ENCODE measurements at places on chromosomes 4 and X. TPM values are rescaled to one million over a fixed set of nuclear protein-coding genes. Genes with fewer than 3 reads are reported as not detected.

PJA1 gene
- 90.8 TPM for polyA plus RNA-seq

FRG2 gene
- not detected for polyA plus RNA-seq

CLDN2 gene
- polyA plus RNA-seq = 0.15 TPM

GYPB gene
- polyA plus RNA-seq = 5.3 TPM

XG gene
- 1.0 TPM for polyA plus RNA-seq

LEF1 gene
- polyA plus RNA-seq = 4.7 TPM

ADAD1 gene
- polyA plus RNA-seq = not detected

POF1B gene
- polyA plus RNA-seq = 1.9 TPM

- no peaks in the 10 kb centered on the region for H3K36me3 ChIP-seq
- H3K27me3 ChIP-seq = peaks cover 13% of the 10 kb centered on the region
- DNase-seq = no peak
Measured at GRCh38 chrX:36983831-36984230, 24.3 kb upstream of the FAM47C start.

- H3K27me3 ChIP-seq = no peaks in the 10 kb centered on the region
- no peak overlapping the region for H3K27ac ChIP-seq
- no peaks in the 10 kb centered on the region for H3K4me1 ChIP-seq
Measured at GRCh38 chrX:1165535-1166196, 46.8 kb downstream of the CRLF2 start.

- DNase-seq = no peak
- H3K27me3 ChIP-seq = no peaks in the 10 kb centered on the region
- no peaks in the 10 kb centered on the region for H3K36me3 ChIP-seq
- H3K4me1 ChIP-seq = peaks cover 40% of the 10 kb centered on the region
- H3K4me3 ChIP-seq = no peak overlapping the region
- no peak overlapping the region for H3K27ac ChIP-seq
Measured at GRCh38 chr4:184817494-184818215, 8.1 kb downstream of the ACSL1 start.

DNA sequence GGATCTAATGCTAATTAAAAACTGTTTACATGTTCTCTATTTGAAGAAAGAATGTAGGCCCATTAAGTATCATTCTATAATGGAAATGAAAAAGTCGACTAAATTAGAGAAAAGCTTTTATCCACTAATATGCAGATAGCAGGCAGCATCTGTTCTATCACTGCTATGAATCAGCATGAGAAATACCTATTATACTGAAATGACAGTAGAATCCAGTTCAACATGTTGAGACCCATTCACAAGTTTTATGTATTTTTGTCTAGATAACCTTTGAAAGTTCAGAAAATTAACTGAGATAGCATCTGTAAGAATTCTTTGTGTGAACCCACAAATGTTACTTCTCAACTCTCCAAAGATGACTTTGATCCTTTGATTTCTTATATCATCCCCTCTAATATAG is 1254.4 kb upstream of the ADGRL3 start:
- H3K4me1 ChIP-seq = no peaks in the 10 kb centered on the region
- no peaks in the 10 kb centered on the region for H3K36me3 ChIP-seq
- no peak overlapping the region for H3K4me3 ChIP-seq
- no peak overlapping the region for H3K27ac ChIP-seq

DNA sequence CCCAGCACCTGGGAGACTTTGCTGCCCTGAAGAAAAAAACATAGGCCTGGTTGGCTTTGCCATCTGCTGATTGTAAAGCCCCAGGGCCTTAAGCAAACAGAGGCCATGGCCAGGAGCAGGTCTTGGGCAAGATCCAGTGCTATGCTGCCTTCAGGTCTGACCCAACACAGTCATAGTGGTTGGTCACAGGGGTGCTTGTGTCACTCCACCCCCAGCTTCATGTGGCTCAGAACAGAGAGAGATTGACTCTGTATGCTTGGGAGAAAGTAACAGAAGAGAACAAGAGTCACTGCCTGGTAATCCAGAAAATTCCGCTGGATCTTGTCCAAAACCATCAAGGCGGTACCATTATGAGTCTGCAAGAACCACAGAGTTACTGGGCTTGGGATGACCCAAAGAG is 24.4 kb upstream of the SMARCA5 start:
- no peaks in the 10 kb centered on the region for H3K27me3 ChIP-seq
- no peak overlapping the region for H3K27ac ChIP-seq
- no peak for DNase-seq
- no peaks in the 10 kb centered on the region for H3K36me3 ChIP-seq
- H3K4me3 ChIP-seq = no peak overlapping the region

- H3K36me3 ChIP-seq = no peaks in the 10 kb centered on the region
- no peak overlapping the region for H3K4me3 ChIP-seq
- DNase-seq = no peak
- H3K4me1 ChIP-seq = no peaks in the 10 kb centered on the region
- H3K27me3 ChIP-seq = no peaks in the 10 kb centered on the region
Measured at GRCh38 chr4:138310991-138311390, 68.8 kb upstream of the SLC7A11 start.

DNA sequence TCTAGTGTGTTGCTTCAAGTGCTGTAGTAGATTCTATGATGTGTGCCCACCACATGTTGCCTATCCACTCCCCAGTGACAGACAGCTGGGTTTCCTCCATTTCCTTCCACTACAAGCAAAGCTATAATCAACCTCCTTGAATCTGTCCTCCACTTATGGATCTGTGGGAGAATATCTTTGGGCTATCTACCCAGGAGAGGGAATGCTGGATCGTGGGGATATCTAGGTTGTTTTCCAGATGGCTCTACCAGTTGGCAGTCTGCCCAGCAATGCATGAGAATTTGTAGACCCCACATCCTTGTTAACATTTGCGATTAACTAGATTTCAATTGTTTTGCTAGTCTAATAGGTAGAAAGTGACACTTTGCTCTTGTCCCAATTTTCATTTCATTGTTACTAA is 10.3 kb downstream of the NMU start:
- no peaks in the 10 kb centered on the region for H3K4me1 ChIP-seq
- H3K36me3 ChIP-seq = no peaks in the 10 kb centered on the region
- no peaks in the 10 kb centered on the region for H3K27me3 ChIP-seq
- DNase-seq = no peak
- H3K27ac ChIP-seq = no peak overlapping the region

GRCh38 chr4:163251204-163251603 is 81.2 kb downstream of the NPY1R start:
- H3K27me3 ChIP-seq = no peaks in the 10 kb centered on the region
- DNase-seq = no peak
- no peaks in the 10 kb centered on the region for H3K36me3 ChIP-seq
- H3K4me1 ChIP-seq = no peaks in the 10 kb centered on the region
- H3K4me3 ChIP-seq = no peak overlapping the region

DNA sequence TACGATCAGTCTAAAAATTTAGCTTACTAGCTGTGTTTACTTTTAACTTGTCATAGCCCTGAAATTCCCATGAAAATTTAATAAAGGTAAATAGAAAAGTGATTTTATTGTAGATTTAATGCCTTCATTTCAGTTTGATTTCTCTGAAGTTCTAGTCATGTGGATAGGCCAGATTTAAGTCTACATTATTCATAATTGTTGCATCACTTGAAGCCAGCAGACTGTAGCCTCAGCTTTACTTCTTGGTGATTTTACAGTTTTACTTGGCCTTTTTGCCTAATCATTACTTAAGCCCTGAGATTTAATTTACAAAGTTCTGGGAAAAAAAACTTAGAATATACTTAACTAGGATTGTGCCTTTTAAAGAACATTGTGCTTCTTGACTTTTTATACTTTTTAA is 73.5 kb upstream of the FHDC1 start:
- H3K27me3 ChIP-seq = no peaks in the 10 kb centered on the region
- DNase-seq = no peak
- no peak overlapping the region for H3K4me3 ChIP-seq
- H3K4me1 ChIP-seq = no peaks in the 10 kb centered on the region
- no peak overlapping the region for H3K27ac ChIP-seq

GRCh38 chr4:176479767-176480166 is 160.0 kb downstream of the SPCS3 start:
- no peak overlapping the region for H3K4me3 ChIP-seq
- no peaks in the 10 kb centered on the region for H3K4me1 ChIP-seq
- no peak overlapping the region for H3K27ac ChIP-seq

- no peak overlapping the region for H3K4me3 ChIP-seq
- no peaks in the 10 kb centered on the region for H3K4me1 ChIP-seq
- no peaks in the 10 kb centered on the region for H3K27me3 ChIP-seq
Measured at GRCh38 chr4:26420913-26421312, 69.4 kb downstream of the CCKAR start.

DNA sequence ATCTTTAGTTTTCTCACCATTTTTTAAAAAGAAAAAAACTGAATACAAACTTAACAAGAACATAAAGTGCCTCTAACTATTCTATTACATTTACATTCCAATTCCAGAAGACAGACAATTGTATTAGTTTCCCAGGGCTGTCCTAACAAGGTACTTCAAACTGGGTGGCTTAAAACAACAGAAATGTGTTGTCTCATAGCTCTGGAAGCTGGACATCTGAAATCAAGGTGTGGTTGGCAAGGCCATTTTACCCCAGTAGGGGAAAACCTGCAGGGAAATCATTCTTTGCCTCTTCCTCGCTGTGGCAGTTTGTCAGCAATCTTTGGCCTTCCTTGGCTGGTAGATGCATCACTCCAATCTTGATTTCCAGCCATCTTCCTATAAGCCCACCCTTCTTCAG is 37.5 kb upstream of the TMEM33 start:
- peaks cover 12% of the 10 kb centered on the region for H3K27me3 ChIP-seq
- H3K4me3 ChIP-seq = no peak overlapping the region
- H3K4me1 ChIP-seq = no peaks in the 10 kb centered on the region

GRCh38 chr4:37437163-37437562 is 192.6 kb downstream of the NWD2 start:
- no peak for DNase-seq
- H3K36me3 ChIP-seq = no peaks in the 10 kb centered on the region
- H3K4me3 ChIP-seq = no peak overlapping the region
- no peaks in the 10 kb centered on the region for H3K4me1 ChIP-seq
- no peaks in the 10 kb centered on the region for H3K27me3 ChIP-seq

DNA sequence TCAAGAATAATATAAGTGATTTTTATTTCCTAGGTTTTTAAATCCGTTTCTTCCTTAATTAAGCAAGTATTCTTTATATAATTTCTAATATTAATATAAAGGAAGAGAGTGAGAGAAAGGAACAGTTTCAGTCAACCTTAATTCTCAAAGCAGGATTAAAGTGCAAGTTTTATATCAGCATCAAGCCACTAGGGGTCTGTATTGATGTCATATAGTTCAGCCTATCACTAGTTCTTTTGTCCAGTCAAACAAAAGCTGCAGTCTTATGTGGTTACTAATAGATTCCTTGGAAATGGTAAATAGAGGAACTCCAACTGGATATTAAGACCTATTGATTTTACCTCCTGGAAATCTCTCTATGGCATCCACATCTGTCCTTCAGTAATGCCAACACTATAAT is 82.0 kb downstream of the NAP1L3 start:
- H3K27me3 ChIP-seq = no peaks in the 10 kb centered on the region
- H3K36me3 ChIP-seq = no peaks in the 10 kb centered on the region

DNA sequence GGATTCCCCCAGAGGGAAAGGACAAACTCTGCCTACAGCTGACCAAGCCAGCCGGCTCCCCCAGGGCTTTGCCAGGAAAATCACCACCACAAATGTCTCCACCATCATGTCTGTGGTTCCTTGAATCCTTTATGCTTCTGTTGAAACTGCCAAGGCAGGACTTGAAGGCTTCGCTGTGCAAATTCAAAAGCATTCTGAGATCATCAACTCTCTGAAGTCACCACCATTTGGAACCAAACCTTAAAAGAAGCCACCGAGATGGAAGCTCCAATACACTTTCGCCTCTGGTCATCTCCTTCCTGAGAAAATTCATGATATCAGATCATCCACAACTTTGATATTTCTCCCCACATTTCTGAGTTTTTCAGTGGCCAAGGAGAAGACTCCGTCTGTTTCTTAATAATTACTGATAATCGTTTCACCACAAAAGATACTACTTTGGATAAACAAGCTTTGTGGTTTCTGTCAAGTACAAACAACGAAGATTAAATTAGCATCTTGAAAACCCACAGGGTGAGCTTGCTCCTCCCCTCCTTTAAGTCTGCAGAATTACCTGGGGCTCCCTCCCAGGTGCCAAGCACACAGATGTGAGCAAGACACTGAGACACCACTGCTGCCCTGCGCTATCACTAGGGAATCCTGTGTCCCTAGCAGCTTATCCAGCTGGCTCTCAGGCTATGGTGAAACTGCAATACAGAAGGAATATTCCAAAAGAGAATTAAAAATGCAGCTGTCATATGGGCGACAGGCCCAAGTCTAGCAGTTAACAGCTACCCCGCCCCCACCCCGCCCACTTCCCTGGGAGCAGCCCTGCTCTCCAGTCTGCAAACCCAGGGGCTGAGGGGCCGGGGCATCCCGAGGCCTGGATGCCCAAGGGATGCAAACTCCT is 125.0 kb upstream of the TBL1X start:
- DNase-seq = peak; percentile 92
- H3K4me3 ChIP-seq = no peak overlapping the region
- H3K27ac ChIP-seq = peak overlapping the region; percentile 76
- H3K27me3 ChIP-seq = peaks cover 25% of the 10 kb centered on the region

GRCh38 chr4:119297795-119298194 is 24.1 kb downstream of the FABP2 start:
- H3K4me1 ChIP-seq = peaks cover 6% of the 10 kb centered on the region
- peaks cover 10% of the 10 kb centered on the region for H3K36me3 ChIP-seq

DNA sequence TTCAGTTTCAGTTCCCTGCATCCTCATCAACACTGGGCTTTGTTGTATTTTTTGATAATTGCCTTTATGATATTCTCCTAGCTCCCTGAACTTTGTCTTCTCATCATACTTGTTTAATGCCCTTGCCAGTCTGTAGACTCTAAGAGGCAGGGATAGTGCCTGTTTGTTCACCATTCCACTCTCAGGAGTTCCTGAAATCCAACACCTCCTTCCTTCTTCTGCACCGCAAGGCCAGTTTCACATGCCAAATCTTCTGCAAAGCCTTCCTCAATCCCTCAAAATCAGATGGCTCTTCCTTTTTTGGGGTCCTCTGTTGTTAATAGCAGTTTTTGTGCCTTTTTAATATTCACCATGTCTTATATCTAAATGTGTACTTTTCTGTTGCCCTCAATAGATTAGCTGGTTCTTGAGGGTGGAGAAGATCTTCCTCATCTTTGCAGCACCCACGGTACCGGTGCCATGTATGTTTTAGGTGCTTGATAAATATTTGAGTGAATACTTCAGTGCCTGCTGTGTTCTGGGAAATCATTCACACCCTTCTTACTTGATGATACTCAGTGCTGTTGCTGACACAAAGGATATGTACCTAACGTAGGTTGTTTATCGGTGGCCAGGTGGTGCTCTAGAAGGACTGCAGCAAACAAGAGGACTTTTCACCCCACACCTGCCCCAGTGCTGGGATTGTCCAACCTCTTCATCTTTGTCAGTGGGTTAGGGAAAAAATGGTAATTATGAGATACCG is 85.3 kb upstream of the LIMCH1 start:
- peaks cover 13% of the 10 kb centered on the region for H3K4me1 ChIP-seq
- no peaks in the 10 kb centered on the region for H3K36me3 ChIP-seq
- H3K27ac ChIP-seq = no peak overlapping the region
- no peaks in the 10 kb centered on the region for H3K27me3 ChIP-seq

GRCh38 chr4:100826808-100827548 is 309.2 kb upstream of the EMCN start:
- H3K4me1 ChIP-seq = no peaks in the 10 kb centered on the region
- H3K27me3 ChIP-seq = no peaks in the 10 kb centered on the region
